NCI-H460 (cell line): ENCODE measurements at places on chromosomes 7 and 10. TPM values are rescaled to one million over a fixed set of nuclear protein-coding genes. Genes with fewer than 3 reads are reported as not detected.

DNA sequence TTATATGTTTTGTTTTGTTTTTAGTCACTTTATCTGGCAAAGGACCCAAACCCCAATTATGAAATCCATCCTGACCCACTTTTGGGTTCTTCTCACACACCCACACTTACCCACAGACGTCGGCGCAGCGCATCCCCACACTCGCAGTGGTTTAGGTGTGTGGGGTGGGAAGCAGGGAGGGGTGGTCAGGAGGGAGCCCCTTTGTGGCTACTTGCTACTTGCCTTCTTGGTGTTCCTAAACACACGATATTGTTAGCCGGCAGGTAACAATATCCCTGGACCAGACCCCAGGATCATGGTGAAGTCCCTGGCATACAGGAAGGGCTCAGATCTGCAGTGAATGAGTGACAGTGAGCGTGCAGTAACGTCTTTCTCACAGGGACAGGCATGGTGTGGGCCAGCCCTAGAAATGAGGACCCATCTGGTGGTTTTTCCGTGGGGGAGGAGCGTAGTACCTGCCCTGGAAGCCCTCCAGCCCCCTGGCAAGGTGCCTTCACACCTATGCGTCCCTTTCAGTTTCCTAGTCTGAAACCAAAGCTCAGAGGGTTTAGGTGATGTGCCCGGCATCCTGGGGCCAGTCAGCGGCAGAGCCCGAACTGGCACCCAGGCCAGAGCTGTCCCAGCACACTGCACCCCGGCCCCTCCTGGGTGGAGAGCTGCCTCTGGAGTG lies 4.4 kb downstream of the SPOCK2 start:
- DNase-seq, result no peak

GRCh38 chr10:70575874-70576802 lies 26.4 kb downstream of the PRF1 start:
- DNase-seq, result no peak

GRCh38 chr10:104447906-104448305 lies 94.3 kb downstream of the CFAP58 start:
- no peak for DNase-seq

DNA sequence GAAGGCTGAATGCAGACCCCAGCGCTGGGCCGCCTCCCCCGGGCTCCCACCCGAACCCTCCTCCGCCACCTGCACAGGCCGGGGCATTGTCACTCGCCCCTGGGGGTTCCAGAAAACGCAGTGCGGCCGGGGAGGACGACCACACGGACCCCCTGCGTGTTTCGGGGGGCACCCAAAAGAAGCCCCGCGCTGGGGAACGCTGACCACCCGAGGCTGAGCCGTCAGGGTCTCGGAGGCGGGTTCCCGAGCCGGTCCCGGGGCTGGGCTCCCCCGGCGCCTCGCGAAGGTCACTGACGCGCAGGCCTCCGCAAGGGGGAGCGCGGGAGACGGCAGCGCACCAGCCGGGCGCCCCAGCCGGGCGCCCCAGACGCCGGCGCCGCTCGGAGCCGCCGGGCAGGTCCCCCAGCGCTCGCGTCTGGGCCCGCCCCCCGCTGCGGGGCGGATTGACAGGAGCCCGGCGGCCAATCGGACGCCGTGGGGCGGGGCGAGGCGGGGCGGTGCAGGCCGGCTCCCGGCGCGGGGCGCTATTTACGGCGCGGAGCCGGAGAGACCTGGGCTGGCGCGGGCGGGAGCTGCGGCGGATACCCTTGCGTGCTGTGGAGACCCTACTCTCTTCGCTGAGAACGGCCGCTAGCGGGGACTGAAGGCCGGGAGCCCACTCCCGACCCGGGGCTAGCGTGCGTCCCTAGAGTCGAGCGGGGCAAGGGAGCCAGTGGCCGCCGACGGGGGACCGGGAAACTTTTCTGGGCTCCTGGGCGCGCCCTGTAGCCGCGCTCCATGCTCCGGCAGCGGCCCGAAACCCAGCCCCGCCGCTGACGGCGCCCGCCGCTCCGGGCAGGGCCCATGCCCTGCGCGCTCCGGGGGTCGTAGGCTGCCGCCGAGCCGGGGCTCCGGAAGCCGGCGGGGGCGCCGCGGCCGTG lies at the start of gene BAMBI:
TSS of gene BAMBI (plus strand) at position 554 of the 920 bp plus-strand sequence. CDS start 377 bp downstream, outside the sequence.
- peak; percentile 82 for DNase-seq

GRCh38 chr10:123147635-123148413 lies at the start of gene HMX2:
HMX2 (plus strand) TSS chr10:123148136; CDS start chr10:123148379, 243 bp downstream.
- DNase-seq, result no peak

The ASZ1 gene
- not detected in 2 replicates for total RNA-seq

DNA sequence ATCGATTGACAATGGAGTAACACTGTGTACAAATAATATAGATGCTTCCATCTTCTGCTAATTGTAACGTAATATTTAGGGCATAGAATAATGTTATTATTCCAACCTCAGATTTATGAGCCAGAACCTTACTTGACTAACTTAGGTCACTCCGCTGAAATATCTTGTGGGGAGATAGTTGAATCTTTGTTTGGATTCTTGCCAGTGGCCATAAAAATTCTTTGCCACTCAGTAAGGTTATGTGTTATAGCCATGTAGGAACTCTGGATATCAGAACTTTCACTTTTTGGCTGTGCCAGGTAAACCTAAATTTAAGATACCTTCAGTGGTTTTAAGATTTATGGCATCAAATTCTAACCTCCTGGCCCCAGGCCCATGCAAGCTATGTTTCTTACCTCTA lies 197.6 kb downstream of the WDR11 start:
- DNase-seq, result no peak

The LBX1 gene
- 0.10 and 0.12 TPM in 2 replicates for total RNA-seq

DNA sequence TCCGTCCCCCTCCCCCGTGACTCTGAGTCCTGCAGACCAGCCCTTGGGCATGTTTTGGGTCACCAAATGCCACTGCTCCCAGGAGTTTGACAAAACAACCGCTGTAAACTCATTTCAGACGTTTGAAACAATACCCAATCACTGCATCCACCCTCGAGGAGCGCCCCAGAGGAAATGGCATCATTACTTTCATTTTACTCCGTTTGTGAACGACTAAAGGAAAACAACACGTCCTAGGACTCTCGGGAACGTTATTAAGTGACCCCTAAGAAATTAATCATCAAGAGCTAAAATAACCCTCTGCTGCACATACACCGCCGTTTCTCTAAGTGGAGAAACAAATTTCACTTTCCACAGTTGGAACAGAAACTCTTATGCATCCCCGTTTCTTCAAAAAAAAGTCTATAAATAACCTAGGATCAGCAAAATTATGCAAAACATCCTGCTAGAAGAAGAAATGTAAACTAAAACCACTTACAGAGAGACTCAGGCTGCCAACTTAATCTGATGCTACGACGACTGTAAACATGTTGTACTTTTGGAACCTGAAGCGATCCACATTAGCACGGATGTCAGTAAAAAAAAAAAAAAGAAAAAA lies 109.9 kb upstream of the EFCAB10 start:
- DNase-seq, result no peak

- no peak for DNase-seq
Observed at GRCh38 chr7:123041101-123041500, 45.6 kb upstream of the TAS2R16 start.

DNA sequence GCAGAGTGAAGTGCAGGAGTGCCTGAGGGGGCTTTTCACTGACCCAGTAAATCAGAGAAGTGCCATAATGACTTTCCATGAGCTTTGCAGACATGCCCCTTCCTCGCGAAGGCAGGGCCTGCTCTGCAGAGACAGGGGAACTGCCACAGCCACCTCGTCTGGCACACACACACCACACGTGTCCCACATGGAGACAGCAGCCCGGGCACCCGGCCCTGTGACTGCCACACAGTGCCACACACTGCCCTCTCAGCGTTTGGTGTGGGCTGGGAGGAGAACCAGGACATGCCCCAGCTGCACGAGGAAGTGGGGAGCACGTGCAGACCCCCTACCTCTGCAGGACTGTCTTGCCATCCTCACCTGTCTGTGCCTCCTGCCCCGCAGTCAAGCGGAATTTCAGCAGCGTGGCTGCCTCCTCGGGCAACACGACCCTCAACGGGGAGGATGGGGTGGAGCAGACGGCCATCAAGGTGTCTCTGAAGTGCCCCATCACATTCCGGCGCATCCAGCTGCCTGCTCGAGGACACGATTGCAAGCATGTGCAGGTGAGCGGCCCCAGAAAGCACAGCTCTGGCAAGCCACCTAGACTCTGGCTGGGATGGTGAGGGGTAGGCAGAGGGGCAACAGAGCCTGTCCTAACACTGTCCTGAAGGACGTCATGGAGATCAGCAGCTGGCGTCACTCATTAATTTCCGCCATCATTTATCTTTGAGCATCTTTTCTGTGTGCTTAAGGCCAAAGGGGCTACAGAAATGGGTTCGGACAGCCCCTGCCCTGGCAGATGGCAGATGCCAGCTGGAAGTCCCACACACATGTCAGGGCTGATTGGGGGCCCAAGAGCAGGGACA lies 43.4 kb upstream of the PPIF start:
- DNase-seq, result no peak

- DNase-seq, result no peak
Observed at GRCh38 chr10:67033878-67034277, 108.0 kb downstream of the LRRTM3 start.

DNA sequence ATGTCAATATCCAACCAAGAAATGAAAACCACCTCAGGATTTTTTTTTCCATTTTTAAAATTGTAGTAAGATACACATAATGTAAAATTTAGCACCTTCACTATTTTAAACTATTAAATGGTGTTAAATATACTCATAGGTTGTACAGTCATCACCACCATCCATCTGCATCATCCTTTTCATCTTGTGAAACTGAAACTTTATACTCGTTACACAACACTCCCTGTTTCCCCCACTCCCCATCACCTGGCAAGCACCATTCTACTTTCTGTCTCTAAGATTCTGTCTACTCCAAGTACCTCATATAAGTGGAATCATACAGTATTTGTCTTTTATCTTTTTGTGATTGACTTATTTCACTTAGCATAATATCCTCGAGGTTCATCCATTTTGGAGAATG lies 335.2 kb upstream of the NPSR1 start:
- no peak for DNase-seq

- DNase-seq, result no peak
Observed at GRCh38 chr10:13189961-13190360, 28.6 kb downstream of the MCM10 start.

- DNase-seq, result no peak
Observed at GRCh38 chr7:33422825-33423645, 293.7 kb downstream of the BBS9 start.

- no peak for DNase-seq
Observed at GRCh38 chr10:119441921-119442757, 100.4 kb downstream of the RGS10 start.

DNA sequence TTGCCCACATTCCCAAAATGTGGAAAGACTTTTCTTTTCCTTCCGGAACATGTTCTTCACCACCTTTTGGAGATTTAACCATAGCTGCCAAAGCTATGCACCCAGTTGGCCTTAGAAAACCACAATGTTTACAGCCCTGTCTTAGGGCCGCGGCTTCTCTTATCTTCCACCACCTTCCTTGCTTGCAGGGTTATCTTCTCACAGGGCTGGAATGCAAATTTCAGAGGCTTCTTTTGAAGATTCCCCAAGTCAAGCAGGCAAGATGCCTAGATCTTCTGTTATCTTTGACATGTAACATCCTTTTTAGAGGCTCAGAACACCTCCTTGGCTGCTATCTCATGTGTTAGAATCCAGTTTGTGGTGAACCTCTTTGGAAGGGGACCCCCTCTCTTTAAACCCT lies 11.1 kb downstream of the KCTD7 start:
- DNase-seq, result no peak

- no peak for DNase-seq
Observed at GRCh38 chr7:45068236-45069023, 20.3 kb downstream of the NACAD start.

DNA sequence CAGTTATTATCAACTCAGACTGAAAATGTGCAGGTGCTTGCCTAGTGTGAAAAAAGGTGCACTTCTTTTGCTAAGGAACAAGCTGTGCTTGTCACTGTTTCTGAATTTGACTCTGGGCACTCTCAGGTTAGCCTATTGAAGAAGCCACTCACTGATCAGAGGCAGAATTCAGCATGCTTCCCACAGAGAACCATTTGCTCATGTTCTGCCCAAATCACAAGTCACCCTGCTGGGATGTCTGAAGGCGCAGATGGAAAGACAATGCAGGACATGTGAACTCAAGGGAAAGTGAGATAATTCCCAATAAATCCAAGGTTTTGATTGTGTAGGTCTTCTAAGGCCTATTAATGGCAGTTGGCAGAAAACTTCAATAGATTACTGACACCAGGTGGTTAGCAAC lies 47.8 kb upstream of the CSTF2T start:
- DNase-seq, result no peak

DNA sequence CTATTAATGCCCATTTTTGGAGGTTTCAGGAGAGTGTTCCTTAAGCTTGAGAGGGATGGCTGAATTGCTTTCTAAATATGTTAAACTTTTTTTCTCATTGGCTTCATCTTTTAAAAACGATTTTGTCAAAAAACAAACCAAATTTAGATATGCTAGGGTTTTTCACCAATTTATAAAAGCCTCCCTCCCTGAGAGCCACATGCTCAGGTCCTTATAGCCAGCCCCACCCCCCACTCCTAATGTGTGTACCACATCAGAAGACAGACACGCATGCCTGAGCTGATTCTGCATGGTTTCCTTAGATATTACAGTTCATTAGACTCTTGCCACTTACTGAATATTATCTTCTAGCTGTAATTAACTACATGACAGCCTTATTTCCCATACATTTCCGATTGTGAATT lies 2.0 kb downstream of the CUL1 start:
- peak; percentile 18 for DNase-seq

DNA sequence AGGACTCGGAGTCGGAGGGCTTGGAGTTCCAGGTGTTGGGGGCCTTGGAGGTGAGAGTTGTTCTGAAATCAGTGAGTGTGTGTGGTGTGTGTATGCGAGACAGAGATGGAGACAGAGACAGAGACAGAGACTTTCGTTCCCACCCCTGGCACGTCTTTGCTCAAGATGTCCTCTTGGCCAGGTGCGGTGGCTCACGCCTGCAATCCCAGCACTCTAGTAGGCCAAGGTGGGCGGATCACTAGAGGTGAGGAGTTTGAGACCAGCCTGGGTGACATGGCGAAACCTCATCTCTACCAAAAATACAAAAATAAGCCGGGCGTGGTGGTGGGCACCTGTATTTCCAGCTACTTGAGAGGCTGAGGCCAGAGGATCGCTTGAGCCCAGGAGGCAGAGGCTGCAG lies 20.0 kb upstream of the LIMK1 start:
- no peak for DNase-seq

GRCh38 chr7:121406944-121407343 lies 10.8 kb upstream of the FAM3C start:
- no peak for DNase-seq

GRCh38 chr10:27774831-27775230 lies 29.2 kb upstream of the MKX start:
- no peak for DNase-seq

- DNase-seq, result no peak
Observed at GRCh38 chr10:76230921-76231285, 799.5 kb downstream of the LRMDA start.

DNA sequence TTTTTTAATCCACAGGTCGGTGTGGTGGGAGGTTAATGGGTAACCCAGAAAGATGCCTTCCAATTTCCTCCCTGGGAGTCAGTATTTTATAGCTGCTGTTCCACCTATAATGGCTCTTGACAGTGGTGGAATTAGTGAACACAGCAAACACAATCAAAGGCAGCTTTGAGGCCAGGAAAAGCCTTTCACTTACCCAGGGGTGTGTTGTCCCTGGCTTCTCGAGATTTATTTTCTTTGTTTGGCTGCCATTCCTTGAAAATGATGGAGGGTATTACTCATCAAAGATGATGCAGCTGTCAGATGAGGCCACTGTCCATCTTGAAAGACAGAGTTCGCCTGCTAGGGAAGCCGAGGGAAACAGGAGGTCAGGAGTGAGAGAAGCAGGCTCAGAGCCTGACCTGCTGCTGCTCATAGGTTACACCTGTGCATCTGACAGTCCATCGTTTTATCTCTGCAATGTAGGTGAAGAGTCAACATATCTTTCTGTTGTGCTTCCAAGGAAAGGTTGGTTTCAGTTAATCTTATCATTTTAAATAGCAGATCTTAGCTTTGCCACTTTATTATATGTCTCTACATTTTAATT lies 221.6 kb downstream of the XPNPEP1 start:
- DNase-seq, result no peak
